ENCODE measurements at places on chromosomes 11 and 22.

DNA sequence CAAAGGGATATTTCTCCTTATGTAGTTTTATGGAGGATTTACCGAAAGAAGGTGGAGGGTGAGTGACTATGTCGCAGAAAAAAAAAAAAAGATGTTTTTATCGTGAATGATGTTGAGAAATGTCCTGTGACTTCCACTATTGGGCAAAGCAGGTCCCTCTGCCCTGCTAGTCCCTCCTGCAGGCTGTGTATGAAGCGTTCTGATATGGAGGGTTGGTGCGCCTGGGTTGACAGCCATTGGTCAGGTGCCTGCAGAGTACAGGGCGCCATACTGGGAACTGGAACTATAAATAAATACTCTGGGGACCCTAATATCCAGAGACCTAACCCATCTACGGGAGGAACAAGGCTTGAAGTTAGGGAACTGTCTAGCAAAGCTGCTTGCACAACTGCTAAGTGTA, 1.5 kb downstream of the IL17RA start:
- DNase-seq, result no peak

DNA sequence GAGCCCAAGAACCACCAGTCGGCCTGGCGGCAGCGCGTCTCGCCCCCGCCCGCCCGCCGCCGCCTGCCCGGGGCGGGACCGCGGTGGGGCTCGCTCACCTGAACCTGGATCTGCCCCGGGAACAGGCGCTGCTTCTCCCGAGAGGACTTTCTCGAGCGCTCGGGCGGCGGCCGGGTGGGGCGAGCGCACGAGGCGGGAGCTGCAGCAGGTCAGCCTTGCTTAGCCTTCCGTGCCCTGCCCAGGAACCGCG, 133 bp downstream of the MYH9 start:
- DNase-seq, result no peak

GRCh38 chr11:102546923-102547471, 16.4 kb upstream of the MMP7 start:
- DNase-seq, result no peak

- no peak for DNase-seq
Observed at GRCh38 chr11:125807909-125808308, 20.0 kb downstream of the PATE3 start.

- DNase-seq, result no peak
Observed at GRCh38 chr22:17797721-17798559, 23.7 kb upstream of the BID start.

- no peak for DNase-seq
Observed at GRCh38 chr22:48373626-48374173, 1454.0 kb downstream of the BRD1 start.

DNA sequence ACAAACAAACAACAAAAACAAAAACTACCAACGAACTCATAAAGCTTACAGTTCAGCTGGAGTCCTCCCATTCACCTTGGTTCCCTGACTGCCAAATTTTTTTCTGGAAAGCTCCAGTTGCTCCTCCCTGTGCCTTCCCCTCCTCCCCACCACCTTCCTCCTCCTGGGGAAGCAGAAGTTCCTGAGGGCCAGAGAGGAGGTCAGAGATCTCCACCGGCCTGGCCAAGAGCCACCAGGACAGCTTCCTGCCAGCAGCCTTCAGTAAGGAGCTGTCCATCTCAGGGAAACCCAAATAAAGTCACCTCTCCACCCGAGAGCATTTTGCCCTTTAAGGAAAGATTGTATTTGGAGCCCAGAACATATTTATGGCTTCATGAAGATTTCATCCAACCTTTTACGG, 20.0 kb downstream of the APLNR start:
- no peak for DNase-seq

- no peak for DNase-seq
Observed at GRCh38 chr11:70511345-70511744, 113.0 kb downstream of the CTTN start.

DNA sequence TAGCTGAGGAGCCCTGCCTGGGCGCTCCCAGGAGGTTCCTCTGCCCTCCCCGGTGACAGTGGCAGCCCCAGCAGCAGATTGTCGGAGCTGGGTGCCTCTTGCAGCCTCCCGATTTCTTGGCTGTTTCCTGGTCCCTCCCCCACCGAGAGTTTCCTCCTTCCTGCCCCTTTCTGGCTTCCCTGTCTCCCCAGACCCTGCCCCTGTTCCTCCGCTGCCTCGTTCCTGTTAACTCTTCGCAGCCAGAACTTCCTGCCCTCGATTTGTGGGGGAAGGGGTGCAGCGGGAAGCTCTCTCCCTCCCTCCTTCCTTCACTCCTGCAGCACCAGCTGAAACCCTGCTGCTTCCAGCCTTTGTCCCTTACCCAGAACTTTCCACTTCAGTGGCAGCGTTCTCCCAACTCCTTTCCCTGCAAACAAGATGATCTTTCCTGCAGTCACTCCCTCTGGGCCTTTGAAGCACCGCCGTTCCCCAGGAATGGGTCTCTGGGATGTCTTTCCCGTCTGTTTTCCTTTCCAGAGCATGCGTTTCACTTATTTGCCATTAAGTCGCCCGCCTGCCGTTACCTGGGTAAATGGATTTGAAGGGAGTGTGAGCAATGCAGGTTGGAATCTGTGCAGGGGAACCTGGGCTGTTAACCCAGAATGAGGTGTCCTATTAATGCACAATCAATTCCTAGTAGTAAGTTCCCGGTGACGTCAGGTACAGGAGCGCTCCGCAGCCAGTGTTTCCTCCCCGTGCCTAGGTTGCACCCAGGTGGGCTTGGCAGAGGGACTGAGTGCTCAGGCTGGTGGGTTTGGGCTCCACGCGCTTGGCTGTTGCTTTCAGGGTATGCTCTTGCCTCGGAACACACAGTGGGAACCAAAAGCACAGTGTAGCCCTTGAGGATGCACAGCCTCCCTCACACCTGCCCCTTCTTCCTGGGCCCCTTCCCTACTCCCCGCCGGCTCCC, 4.3 kb downstream of the GRK2 start:
- DNase-seq, result peak; percentile 33

DNA sequence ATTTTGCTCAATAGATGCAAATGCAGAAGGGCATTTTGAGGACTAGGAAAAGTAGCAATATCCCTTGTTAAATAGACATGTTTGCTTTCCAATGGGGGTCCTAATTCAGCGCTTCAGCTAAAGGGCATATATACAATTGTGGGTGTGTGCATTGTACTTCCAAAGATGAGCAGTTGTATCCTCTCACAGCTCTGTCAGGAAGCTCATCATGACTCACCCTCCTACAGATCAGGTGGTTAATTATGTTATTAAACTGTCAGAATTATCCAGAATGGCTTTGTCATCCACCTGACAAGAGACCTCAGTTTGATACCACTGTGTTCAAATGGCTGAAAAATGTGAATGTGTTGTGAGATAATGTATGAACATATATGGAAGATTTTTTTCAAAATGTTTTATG, 252.2 kb upstream of the MTNR1B start:
- DNase-seq, result no peak

DNA sequence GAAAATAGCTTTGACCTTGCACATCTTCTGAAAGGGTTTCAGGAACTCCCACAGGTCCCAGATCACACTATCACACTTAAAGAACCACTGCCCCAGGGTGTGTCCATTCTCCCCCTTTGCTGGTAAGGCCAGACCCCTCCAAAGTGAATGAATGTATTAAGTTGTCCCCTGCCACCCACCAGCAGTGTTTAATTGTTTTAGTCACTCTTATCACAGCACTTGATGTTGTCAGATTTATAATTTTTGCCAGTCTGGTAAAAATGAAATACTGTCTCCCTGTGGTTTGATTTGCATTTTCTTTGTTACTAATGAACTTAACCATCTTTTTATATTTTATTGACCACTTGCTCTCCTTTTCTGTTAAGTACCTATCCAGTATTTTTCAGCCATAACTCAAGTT, 89.6 kb upstream of the RAB1B start:
- no peak for DNase-seq

GRCh38 chr11:127622686-127623085, 622.1 kb upstream of the KIRREL3 start:
- no peak for DNase-seq

DNA sequence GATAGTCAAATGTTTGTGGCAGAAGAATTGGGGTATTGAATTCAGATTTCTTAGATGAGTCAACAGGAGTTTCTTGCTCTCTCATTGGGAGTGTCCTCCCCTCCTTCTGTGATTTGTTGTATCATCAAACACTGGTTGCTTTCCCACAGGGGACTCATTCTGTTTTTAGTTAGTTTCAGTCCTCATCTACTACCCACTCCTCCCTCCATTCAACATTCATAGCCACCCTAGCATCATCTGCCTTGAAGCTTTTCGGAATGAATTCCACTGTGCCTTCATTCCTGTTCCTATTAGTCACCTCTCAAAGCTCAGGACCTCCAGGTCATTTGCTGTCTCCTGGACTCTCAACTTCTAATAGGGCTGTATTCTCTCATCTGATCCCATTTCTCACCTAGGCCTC, 31.5 kb upstream of the RAB38 start:
- DNase-seq, result no peak

GRCh38 chr11:10858439-10859325, 829 bp upstream of the ZBED5 start:
- DNase-seq, result peak; percentile 60

GRCh38 chr11:73268671-73269271, 3.4 kb upstream of the P2RY6 start:
- DNase-seq, result no peak

GRCh38 chr11:29063630-29064361, 953.0 kb downstream of the KCNA4 start:
- DNase-seq, result no peak

- no peak for DNase-seq
Observed at GRCh38 chr22:37557321-37558001, 2.8 kb upstream of the CDC42EP1 start.

GRCh38 chr22:27413702-27414101, 387.9 kb downstream of the MN1 start:
- no peak for DNase-seq

- DNase-seq, result no peak
Observed at GRCh38 chr11:36431429-36432092, 78.5 kb downstream of the TRAF6 start.

- peak; percentile 15 for DNase-seq
Observed at GRCh38 chr11:15941206-15941770, 415.1 kb downstream of the SOX6 start.

GRCh38 chr11:127308291-127308690, 307.7 kb upstream of the KIRREL3 start:
- no peak for DNase-seq

GRCh38 chr11:69215784-69216415, 60.2 kb downstream of the SMIM38 start:
- DNase-seq, result no peak

All from activated CD4-positive, alpha-beta T cell treated with anti-CD3 and anti-CD28 coated beads, Interleukin-2, amount 10 ng/mL, durations not matched to agents 7 days and 5 days (primary cell).